ENCODE measurements at places on chromosomes 1 and 21.

DNA sequence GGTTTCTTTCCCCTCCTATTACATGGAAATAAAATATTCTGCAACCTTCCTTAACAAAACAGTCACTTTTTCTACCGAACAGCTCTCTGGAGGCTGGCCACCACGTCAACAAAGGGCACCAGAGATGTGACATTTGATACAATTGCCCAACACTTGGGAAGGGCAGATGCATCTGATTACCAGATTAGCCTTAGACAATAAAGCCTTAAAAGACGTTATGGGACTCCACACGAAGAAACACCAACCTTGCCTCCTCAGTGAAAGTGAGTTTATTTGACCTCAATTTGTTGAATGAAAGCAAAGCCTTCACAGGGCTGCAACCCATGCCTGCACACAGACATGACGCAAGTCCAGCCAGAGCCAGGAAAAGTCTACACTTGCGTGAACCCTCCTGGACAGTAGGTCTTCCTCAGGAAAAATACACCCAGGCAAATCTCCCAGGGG is 136.1 kb downstream of the TGFBR3 start:
- DNase-seq, result no peak

DNA sequence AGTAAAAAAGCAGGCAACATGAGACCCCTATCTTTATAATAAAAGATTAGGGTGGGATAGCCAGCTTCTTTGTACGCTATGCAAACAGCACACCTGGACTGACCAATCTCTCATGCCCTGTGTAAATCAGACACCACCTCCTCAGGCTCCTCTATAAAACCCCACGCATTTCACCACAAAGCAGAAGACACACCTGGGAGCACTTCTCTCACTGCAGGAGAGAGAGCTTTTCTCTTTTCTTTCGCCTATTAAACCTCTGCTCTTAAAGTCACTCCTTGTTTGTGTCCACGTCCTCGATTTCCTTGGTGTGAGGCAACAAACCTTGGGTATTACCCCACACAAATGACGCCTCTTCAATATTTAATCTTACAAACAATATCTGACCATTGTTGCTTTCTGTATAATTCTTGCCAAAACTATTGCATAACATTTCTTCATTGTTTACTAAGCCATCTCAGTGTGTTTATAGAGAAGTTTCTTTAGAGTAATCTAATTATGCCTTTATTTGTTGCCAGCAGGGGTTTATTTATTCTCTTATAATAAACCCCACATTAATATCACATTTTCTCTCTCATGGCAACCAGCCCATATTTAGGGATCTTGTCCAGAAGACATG is 31.6 kb upstream of the NUF2 start:
- DNase-seq, result no peak

GRCh38 chr1:164569866-164570265 is 10.9 kb downstream of the PBX1 start:
- no peak for DNase-seq

- no peak for DNase-seq
These were observed 18.9 kb downstream of the AGT start for GRCh38 chr1:230694991-230695390.

DNA sequence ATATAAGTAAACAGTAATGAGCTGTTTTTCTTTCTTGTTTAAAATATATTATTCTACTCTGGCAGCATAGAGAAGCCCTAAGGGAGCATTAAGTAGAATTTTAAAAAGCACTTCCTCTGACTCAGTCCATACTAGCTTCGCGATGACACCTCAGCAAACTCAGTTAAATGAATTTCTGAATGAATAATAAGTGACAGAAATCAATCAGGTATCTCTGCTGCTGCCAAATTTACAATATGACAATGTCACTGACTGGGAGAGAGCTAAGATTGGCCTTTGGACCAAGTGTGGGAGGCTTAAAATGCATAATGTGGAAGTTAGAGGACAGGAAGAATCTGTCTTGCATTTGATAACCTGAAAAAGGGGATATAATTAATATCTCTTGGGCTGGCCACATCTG is 296.1 kb downstream of the HHIPL2 start:
- no peak for DNase-seq
